ENCODE measurements at places on chromosomes 6 and 20.
A peak's percentile ranks its signal among the peaks of the same experiment; 100 is the strongest.

DNA sequence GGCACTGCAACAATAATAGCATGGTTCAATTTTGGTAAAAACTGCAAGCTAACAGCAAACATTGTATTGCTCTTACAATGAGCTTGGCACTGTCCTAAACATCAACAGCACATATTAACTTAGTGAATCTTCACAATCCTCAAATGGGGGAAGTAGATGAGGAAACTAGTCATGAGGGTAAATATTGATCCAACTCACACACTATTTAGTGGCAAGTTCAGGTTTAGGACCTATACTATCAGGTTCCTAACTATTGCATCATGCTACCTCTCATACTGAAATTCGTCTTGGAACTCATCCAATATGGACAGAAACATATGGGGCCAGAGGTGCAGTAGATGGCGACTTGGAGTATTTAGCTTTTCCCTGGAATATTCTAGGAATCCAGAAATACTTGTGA lies 34.2 kb downstream of the FKBP1C start:
- no peak for DNase-seq

GRCh38 chr6:159808647-159809046 lies 8.6 kb downstream of the PNLDC1 start:
- DNase-seq = no peak

GRCh38 chr6:109854541-109855308 lies 123.4 kb upstream of the GPR6 start:
- DNase-seq = no peak

- peak; percentile 71 for DNase-seq
Observed at GRCh38 chr6:42166444-42167141, 6.6 kb upstream of the GUCA1A start.

- DNase-seq = peak; percentile 72
Observed at GRCh38 chr6:124676033-124676432, 286.2 kb upstream of the RNF217 start.
